ENCODE measurements at places on chromosomes 12 and 14.

- DNase-seq = no peak
Measured at GRCh38 chr12:78863482-78864402, 832 bp upstream of the SYT1 start.

GRCh38 chr14:24252289-24253124 lies 10.1 kb upstream of the TINF2 start:
- DNase-seq = no peak

DNA sequence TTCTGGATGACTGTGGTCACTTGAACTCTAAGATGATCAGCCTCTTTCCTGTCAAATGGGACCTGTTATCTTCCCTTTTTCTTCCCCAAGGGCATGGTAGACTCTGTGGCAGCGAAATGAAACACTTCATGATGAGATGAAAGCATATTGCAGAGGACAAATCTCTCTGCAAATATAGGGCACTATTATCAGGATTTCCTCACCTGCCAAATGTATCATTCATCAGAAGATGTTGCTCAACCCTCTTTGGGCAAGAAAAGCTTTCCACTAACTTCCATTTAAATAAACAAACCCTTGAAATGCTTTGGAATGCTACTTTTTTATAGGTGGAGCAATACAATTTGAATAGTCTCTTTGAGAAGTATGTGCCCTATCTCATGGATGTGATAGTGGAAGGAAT lies 105.0 kb downstream of the DNAH10 start:
- DNase-seq = no peak

- no peak for DNase-seq
Measured at GRCh38 chr12:12613344-12613743, 1.7 kb downstream of the CREBL2 start.

DNA sequence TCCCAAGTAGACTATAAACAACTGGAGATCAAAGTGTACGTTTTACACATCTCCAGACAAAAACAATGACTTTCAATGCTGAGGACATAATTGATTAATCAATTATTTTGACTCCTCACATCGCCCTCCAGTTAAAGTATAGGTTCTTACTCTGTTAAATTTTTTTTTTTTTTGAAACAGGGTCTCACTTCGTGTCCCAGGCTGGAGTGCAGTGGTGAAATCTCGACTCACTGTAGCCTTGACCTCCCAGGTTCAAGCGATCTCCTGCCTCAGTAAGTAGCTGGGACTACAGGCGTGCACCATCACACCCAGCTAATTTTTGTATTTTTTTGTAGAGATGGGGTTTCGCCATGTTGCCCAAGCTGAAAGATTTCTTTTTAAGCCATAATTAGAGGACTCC lies 938 bp upstream of the CCNB1IP1 start:
- no peak for DNase-seq

DNA sequence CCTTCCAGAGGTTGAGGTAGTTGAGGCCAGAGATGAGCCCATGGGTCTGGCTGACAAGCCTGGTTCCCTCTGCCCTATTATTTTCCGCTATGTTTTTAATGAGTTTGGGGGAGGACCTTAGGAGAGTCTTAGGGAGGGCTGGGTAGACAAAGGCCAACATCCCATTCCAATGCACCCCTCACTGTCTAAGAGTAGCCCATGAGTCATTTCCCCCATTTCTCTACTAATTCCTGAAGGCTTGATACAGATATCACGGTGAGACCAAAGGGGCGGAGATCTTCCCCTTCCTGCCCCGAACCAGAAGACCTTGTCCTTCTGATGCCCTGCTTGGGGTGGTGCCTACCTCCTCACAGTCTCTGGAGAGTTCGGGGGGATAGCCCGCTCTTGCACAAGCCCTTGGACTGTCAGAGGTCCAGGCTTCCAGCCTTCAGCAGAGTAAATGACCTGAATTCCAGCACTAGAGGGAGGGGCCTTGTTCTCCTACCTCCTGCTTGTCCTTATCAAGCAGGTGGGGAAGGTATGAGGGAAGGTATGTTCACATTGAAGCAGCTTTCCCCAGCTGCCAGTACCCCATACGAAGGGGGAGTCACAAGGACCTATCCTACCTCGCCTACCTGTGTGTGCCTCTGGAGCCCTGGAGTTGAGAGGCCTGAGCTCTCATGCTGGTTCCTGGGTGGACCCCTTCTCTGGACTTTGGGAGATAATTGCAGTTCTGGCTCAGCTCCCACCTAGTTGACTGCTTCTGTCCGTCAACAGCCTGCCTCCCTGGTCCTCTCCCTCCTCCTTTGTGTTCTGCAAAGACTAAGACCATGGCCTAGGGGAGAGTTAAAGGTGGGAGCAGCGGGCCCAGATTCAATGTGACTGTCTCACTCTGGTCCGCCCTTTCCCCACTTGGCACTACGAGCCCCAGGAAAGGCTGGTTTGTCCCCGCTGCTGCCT lies 3.7 kb downstream of the PSMB11 start:
- DNase-seq = no peak

DNA sequence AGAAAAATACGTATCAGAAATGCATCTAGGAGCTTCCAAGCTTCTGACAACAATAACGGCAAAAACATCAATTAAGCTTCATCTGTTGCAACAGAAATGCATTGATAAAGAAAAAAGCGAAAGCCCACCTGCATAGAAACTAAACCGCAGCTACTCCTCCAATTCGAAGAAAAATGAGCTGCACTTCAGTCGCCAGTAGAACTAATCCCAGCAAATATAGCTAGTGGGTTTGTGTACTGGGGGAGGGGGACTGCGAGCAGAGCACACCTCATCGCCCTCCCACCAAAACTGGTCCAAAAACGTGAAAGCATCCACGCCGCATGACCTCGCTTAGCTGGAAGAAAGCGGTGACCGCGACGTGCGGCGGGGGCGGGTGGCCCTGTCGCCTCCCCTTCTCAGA lies 1.2 kb downstream of the SLC35F4 start:
- DNase-seq = no peak

GRCh38 chr12:84779169-84779568 lies 133.4 kb downstream of the SLC6A15 start:
- no peak for DNase-seq

DNA sequence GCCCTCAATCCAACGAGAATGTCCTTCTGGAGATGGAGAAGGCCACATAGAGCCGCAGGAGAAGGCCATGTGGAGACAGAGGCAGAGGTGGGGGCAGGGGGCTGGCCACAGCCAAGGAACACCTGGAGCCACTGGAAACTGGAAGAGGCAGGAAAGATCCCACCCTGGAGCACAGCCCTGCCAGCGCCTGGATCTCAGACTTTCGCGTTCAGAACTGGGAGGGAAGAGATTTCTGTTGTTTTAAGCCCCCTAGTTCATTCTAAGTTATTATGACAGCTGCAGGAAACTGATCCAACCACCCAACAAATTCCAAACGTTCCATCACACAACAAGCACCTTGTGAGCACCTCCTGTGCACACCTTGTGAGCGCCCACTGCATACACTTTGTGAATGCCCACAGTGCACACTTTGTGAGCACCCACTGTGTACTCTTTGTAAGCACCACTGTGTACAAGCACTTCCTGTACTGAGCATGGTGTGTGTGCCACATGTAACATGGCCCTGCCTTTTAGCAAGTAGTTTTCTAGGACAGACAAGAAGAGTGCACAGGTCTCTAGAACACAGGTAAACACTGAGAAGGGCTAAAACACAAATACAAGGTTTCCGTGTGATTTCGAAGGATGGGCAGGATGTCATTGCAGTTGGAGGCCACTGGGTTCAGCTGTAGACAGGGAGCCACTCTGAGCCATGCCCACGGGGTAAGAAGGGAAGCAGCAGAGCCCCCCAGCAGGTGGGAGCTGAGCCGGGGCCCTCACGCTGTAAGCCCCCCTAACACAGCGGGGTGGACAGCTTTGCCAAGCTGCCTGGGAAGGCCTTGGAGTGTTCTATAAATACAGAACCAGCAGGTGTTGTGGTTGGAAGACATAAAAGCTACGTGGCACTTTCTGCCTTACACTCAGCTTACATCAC lies 15.4 kb downstream of the RIMBP2 start:
- no peak for DNase-seq

DNA sequence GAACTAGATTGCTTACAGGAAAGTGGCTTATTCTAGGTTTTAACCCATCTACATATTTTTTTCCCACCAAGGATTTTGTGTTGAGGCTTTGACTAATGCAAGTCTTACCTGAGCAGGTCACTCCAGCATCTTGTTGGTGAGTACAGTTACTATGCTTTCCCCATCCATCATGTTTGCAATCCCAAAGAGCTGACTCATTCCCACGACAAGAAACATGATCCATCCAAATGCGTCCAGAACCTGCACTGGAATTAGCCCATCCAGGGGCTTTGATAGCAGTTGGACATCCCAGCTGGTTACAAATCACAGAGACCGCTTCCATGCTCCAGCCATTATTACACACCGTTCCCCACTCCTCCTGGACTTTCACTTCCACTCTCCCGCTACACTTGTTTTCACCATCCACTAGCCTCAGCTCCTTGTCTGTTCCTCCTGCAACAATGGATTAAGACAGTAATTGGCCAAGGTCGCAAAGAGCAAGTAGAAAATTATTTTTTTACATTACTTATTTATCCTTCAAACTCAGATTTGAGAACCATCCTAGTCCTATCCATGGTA lies 2.5 kb downstream of the CD163 start:
- DNase-seq = no peak

DNA sequence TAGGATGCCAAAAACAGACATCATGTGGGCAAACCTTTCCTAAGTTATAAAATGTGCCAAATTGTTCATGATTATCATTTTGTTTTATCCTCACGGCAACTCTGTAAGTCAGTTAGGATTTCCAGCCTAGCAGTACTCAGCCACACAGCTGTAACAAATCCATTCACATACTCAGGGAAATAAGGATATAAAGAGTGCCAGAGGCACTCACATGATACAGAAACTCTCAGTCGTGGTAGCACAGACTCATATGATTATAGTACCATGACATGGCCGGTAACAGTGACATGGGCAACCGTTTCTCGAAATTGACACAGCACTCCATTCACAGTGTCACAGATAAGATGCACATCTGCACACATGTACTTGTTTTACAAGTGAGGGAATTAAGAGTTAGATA lies 344.2 kb downstream of the LRIG3 start:
- no peak for DNase-seq

GRCh38 chr14:81797315-81797714 lies 263.7 kb upstream of the SEL1L start:
- no peak for DNase-seq

GRCh38 chr12:85883763-85884162 lies 9.7 kb downstream of the NTS start:
- no peak for DNase-seq

DNA sequence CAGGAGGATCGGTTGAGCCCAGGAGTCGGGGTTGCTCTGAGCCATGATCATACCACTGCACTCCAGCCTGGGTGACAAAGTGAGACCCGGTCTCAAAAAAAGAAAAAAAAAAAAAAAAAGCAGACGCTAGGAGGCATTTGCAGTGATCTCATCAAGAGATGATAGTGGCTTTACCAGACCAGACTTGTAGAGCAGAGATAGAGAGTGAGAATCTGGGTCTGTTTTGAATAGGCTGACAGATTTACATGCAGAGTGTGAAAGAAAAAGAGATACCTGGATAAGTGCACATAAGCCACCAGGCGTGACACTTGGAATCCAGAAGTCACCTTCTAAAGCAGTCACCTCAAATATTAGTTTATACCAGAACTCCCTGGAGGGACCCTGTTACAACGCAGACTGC lies 21.1 kb upstream of the FLRT2 start:
- no peak for DNase-seq

DNA sequence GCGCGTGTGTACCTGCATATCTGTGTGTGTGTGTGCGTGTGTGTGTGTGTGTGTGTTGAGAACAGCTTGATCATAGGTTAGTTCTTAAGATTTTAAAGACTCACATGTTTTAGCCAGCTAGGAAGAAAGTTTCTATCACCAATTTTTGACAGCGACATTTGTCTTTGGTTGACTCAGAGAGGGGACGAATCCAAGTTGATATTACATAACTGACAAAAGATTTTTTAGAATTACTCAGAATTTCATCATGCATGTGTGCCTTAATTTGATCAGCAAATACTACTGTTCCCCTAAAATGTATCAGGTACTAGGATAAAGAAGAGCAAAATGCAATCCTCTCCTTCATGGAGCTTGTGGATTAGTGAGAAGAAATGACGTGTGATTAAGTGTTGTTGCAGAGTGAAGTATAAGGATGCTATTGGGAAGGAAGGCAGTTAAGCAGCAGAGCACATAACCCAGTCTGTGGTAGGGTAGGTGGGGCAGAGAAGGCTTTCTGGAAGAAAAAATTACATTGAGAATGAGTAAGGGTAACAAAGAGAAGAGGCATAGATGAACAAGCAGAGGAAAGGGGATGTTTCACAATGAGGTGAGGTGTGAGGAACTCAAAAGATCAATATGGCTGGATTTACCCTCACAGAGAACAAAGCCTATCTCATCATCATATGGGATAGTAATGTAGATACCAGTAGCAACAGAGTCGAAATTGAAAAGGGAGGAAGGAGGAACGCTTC lies 77.5 kb downstream of the ELK3 start:
- DNase-seq = no peak

DNA sequence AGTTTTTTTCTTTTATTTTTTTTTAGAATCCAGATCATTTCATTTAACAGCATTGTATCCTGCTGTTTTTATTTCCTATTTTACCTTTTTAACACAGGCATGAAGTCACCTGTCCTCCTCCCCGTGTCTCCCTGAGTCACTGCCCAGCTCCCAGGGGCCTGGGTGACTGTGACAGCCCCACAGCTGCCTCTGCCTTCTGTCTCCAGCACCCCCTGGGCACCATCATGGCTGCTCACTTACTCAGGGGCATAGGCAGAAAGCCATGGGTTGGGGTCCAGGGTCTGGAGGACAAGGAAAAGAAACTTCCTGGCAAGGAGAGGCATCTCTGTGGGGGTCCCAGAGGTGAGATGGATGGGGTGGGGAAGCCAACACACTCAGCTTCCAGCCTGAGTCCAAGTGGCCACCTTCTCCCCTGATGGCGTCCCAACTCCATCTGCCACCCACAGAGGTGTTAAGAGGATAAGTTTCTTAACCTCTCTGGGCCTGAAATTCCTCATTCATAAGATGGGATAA lies 25.3 kb downstream of the TMEM63C start:
- no peak for DNase-seq

GRCh38 chr12:56931474-56931978 lies 2.7 kb downstream of the SDR9C7 start:
- no peak for DNase-seq

- no peak for DNase-seq
Measured at GRCh38 chr12:11894890-11895289, 175.8 kb upstream of the BCL2L14 start.

DNA sequence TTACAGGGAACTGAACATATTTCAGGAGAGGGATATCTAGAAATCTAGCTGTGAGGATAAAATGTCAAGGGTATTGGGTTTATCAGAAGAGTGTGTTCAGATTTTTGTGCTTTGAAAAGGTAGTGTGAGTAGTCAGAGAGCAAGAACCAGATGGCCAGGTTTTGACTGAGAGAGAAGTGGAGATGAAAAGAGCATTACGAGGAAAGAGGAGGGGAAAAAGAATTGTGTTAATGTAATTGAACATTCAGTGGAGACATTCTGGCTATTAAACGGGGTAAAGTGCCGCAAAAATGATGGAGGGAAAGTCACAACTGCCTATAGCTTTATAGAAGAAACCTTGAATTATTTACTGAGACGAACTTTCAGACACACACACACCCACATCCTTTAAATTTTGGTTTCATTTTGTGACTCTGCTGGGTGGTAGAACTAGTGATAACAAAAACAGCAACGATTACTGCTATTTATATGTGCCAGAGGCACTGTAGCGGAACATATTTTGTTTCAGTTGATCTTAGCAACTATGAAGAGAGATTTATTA lies 213.6 kb downstream of the ERC1 start:
- no peak for DNase-seq

GRCh38 chr12:109236257-109236656 lies 72.8 kb downstream of the FOXN4 start:
- no peak for DNase-seq

GRCh38 chr14:104341532-104342434 lies 203.4 kb downstream of the KIF26A start:
- no peak for DNase-seq
